ENCODE measurements at places on chromosomes 12 and 14. TPM values are rescaled to one million over a fixed set of nuclear protein-coding genes. Genes with fewer than 3 reads are reported as not detected.

- no peak for DNase-seq
These were observed 66.9 kb upstream of the CNOT2 start for GRCh38 chr12:70176290-70176689.

- DNase-seq = no peak
These were observed 3.4 kb downstream of the GPX2 start for GRCh38 chr14:64938972-64939816.

GRCh38 chr14:45559626-45560025, 306.6 kb upstream of the MIS18BP1 start:
- DNase-seq = no peak

The SLC39A2 gene
- not detected for total RNA-seq

DNA sequence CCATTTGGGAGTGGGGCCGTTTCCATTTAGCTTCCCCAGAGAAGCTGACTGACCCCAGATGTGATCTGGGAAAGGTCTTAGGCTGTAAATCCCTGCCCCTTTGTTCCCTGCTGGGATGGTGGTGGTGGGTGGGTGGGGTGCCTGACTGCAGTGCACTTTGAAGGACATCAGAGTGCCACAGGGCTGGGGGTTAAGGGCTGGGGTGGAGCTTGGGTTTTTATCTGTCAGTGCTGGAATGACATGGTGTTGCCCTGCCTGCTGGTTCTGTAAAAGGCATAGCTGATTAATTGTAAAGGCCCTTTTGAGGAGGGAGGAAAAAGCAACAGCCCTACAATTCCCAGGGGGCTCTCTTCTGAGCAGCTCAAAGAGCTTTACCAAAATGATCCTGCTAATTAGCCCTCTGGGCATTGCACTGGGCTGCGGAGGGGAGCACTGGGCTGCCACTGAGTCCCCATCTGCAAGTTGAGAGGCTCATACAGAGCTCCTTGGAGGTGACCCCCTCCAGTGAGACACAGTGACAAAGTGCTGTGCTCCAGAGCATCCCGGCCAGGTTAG, 21.1 kb downstream of the PLEKHG3 start:
- DNase-seq = no peak

GRCh38 chr14:71403656-71404055, 496.4 kb downstream of the PCNX1 start:
- no peak for DNase-seq

DNA sequence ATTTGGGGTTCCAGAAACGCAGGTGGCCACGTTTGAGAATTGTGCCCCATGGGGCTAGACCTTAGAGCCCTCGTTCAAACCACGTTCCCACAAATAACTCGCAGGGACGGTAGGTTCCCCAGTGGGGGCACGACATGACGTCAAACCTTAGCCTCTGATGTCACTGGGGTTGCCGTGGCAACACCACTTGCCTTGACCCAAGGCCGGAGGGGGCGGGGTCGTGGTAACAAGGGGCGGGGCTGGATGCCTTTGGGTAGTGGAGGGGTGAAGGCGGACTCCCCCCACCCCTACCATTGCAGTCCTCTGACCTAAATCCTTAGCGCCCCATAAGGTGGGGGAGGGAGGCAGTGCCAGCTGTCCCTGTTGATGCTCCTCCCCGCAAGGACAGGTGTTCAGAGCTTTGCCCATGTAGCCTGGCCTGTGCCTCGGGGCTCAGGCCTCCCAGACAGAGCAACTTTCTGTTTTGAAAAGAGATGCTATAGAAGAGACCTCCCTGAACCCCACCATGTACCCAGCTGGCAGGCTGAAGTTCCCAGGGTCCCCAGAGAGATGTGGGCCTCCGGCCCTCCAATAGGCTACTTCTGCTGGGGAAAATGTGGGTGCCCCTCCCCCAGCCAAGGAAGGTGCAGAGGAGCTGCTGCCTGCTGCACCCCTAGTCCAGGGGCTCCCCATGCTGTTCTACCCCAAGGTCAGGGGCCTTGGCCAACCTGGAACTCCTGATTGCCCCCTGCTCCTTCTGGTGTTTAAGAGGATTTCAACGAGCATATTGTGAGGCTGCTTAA, 1.9 kb downstream of the FAM222A start:
- no peak for DNase-seq

DNA sequence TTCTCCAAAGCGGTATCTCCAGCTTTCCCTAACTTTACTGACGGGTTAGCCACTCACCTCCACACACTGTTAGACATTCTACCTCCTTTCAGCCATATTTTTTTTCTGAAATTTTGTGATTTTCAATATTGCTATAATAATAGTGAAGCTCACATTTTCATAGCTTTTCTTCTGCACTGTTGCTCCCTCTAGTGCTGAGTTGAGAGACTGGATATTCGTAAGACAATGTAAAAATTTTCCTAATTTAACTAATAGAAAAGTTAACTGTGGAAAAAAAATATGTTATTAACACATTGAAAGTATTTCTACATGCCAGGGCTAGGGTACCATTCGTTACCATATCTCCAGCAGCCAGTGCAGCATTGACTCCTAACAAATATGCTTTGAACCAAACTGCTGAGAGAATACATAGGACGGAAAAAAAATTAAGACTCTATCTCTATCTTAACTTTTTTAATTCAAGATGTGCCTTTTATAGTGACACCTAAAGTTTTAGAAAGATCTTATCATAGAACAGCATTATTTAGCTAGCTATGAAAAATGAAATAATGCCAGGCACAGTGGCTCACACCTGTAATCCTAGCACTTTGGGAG, 48.7 kb upstream of the ABCC9 start:
- DNase-seq = no peak

DNA sequence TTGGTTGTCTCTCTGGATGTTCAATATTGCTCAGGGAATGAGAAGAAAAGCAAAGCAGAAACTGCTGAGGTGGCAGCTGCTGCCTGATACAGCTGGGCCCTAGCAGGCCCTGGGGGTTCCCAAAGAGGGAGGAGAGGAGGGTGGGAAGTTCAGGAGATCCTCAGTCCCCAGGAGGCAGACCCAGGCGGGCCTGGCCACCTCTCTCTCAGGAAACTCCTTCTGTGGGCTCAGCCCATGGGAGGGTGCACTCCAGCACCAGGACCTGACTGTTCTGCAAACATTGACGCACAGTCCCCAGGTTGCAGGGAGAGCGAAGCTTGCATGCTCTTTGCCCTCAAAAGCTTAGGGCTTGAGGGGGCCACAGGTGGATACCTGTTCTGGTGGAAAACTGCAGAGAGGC, 29.6 kb downstream of the IRF2BPL start:
- no peak for DNase-seq

DNA sequence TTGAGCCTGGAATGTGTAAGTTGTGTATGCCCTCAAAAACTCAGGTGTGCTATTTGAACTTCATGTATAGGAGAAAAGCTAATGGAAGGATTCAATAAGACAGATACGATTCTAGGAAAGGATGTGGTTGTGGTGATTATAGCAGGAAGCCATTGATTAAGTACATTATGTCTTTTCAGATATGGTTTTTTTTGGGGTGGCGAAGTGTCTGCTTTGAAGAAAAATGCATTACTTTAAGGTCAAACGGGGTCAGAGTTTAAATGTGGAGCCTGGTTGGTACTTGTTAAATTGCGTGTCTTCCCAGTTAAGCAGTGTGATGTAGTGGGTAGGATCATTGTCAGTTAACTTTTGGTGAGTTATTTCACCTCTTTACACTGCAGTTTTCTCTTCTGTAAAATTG, 13.0 kb upstream of the NUP107 start:
- DNase-seq = no peak

DNA sequence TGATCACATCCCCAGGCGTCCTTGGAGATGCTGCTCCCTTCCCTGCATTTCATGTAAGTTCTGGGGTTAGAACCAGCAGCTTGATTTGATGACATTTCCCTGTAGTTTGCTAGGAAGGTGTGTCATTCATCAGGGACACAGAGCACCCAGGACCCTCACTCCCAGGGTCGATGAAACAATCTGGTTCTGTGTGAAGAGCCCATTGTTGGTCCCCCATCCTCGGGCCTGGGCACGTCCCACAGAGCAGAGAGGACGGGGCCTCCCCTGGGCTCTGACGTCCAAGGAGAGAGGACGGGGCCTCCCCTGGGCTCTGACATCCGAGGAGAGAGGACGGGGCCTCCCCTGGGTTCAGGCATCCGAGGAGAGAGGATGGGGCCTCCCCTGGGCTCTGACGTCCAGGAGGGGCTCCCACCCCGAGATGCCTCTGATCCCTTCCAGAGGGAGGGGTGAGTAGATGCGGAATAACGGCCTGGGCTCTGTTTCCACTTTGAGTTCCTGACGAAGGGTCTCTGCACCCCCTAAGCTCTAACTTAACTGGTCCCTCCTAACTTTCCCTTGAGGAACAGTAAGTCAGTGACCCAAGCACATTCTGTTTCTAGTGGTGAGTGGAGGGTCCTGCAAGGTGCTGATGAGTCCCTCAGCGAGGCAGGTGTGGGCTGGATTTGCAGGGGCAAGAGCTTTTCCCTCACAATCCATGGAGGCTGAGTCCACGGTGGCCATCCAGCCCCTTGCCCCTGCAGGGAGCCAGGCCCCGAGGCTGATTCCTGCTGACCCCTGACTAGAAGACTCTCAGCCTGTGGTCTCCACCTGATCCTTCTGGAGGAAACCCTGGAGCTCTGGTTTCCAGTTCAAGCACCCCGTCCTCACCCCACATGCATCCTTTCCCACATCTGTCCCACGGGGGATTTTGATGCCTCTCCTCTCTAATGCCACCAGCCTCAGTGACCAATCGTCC, 35.5 kb upstream of the SFSWAP start:
- DNase-seq = no peak

DNA sequence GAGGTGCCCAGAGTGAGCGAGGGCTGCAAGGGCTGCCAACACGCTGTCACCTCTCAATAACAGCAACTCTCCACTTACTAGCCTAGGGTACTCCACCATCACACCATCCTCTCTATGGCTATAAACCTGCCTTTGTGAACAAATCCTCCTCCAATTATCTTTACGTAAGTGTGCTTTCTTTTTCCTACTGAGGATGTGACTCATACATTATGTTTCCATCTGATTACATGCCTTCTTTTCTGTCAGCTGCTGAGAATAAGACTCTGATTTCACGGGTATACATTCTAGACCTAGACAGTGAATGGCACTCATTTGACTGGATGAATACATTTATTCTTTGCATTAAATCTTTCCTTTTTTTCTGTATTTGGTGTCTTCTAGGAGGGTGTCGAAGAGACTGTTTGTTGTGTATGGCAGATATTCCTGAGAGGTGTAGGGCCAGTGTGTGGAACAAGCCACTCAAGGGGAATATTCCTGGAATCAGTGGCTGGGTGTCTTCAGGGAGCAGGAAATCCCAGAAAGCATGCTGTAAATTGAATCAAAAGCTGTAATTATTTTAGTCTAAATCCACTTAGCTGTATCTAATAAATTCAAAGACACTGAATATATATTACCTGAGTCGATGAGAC, 327.3 kb upstream of the TMTC1 start:
- no peak for DNase-seq

Data from uterus (tissue), 4 donors.